ENCODE measurements at places on chromosomes 13 and 19.

DNA sequence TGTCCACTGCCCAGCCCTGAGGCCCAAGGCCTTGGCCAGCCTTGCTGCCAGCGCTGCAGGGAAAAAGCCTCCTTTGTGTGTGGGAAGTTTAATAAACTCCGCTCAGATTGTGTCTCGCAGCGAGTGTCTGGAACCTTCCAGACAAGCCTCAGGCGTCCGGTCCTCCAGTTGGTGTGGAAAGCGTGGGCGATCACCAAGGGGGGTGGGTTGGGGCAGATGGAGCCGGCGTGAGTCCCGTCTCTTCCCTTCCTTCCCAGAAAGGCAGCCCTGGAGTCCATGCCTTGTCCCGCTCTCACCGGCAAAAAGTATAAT, 4.6 kb downstream of the STK11 start:
- DNase-seq, result no peak

- no peak for DNase-seq
These were observed 666.6 kb downstream of the SLITRK1 start for GRCh38 chr13:83215627-83216026.

DNA sequence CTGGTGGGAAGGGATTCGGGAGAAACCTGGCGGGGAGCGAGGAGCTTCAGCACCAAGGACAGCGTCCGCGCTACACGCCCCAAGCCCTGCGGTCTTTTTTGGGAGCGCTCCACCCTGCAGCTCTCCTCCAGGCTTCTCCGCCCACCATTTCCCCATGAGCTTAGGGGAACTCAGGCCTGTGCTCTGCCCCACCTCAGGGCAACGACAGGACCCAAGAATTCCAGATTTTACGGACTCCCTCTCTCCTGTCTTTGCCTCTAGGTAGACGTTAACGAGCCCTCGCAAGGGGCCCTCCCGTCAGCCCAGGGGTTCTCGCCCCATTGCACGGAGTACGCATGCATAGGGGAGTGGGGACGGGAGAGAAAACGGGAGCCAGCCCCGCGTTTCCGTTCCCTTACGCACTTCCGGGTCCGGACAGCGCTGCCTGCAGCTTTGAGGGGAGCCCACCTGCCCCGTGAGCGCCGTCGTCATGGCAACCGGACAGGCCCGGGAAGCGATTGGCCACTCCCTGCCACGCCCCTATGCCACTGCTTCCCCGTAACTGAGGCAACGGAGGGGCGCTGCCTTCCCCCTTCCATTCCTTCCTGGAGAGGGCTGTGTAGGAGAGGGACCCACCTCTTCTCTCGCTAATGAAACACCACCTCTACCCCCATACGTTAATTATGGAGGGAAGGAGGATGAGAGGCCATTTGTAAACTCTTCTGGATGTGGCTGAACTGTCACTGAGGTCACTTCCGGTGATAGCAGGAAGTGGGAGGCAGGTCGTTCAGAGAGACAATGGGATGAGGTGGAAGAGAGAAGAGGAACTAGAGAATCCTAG, 20.8 kb downstream of the NOVA2 start:
- DNase-seq, result peak; percentile 51

DNA sequence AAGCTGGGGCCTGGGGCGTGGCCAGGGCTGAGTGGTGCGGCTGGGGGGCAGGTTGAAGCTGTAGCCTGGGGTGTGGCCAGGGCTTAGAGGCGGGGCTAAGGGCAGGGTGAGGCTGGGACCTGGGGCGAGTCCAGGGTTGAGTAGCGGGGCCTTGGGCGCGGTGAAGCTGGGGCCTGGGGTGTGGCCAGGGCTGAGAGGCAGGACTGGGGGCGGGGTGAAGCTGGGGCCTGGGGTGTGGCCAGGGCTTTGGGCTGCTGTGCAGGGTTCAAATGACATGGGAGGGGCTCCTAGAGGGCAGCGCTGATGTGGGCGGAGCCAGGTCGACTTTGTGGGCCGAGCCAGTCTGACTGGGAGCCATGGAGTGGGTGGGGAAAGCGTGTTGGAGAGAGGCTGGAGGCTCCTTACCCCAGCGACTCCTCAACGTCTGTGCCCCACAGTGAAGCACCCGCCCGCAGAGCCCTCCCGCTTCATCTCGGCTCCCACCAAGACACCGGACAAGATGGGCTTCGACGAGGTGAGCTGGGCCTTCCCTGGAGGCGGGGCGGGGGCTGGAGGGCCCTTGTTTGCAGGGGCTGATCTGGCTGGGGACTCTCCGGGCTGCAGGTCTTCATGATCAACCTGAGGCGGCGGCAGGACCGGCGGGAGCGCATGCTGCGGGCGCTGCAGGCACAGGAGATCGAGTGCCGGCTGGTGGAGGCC, 21.5 kb downstream of the COLGALT1 start:
- no peak for DNase-seq

DNA sequence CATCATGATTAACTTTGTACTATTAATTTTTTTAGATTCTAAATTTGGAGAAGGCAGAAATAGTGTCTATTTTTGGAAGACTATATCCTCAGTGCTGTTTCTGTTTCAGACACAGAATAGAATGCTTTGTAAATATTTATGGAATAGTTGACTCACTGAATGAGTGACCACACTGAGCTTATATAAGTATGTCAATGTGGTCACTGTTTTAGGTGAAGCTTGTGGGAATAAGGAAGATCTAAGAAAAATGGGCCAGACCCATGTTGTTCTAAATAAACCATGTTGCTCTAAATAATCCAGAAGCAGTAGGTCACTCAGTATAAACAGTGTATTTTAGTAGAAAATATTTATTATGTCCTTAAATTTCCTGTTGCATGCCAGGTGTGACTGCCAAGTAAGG, 45.5 kb upstream of the DACH1 start:
- no peak for DNase-seq

GRCh38 chr19:41570639-41571112, 5.3 kb upstream of the CEACAM21 start:
- peak; percentile 93 for DNase-seq

DNA sequence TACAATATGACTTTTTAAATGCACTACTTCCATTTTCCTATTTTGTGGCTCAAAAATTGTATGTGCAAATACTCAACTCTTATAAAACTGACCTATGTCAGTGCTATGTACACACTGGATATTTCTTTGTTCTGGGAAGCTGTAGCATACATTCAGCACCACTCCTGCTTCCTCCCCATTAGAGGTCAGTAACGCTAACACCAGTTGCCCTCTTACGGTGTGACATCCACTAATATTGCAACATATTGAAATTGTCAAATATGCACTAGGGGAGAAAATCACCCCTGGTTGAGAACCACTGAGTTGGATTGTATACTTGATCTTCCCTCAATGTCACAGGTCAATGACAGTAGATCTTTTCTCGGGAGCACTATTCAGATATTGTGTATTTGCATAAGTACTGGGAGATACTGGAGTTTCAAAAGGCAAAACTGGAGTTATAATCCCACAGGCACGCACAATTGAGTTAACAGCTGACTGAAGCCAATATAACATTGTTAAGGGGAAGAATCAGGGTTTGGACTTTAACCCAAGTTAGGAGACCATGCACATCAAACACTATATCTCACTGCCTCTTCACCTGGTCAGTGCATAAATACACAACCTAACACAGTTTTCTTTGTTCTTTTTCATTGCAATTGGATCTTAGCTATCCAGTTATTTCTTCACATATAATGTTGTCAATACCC, 1276.5 kb upstream of the MIR17HG start:
- DNase-seq, result no peak

DNA sequence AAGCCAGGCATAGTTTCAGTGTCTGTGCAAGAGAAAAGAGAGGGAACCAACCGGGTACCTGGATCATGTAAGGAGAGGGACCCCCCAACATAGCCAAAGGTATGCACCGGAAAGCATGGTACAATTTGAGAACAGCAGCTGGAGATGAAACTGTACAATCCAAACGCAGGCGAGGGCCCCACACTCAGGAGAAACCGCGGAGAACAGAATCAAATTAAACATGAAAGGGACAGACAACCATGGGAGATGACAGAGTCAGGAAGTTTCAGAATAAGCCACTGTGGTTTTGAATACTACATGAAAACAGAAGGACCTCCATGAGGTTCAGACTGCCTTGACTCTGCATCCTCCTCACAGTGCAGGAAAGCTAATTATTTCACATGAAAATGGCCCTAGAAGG, 62.9 kb upstream of the SPATA13 start:
- no peak for DNase-seq

- DNase-seq, result no peak
These were observed 108.9 kb downstream of the PCCA start for GRCh38 chr13:100197591-100198365.

- no peak for DNase-seq
These were observed 17.1 kb upstream of the ZSCAN4 start for GRCh38 chr19:57651654-57651996.

- DNase-seq, result no peak
These were observed 19.4 kb downstream of the GPC5 start for GRCh38 chr13:91417660-91418325.

GRCh38 chr19:491146-491741, 5.0 kb upstream of the MADCAM1 start:
- DNase-seq, result no peak

- no peak for DNase-seq
These were observed 12.5 kb upstream of the TBC1D4 start for GRCh38 chr13:75494491-75494890.

- no peak for DNase-seq
These were observed 19.5 kb downstream of the N4BP2L1 start for GRCh38 chr13:32408296-32409000.

GRCh38 chr13:73162912-73163911, 104.4 kb downstream of the KLF5 start:
- no peak for DNase-seq

GRCh38 chr13:83733293-83733692, 149.0 kb downstream of the SLITRK1 start:
- DNase-seq, result no peak

GRCh38 chr13:109723046-109723445, 63.3 kb downstream of the IRS2 start:
- DNase-seq, result no peak
